Astrocyte (in vitro differentiated cells and primary cell): ENCODE measurements at places on chromosomes 5 and 9. TPM values are rescaled to one million over a fixed set of nuclear protein-coding genes. Genes with fewer than 3 reads are reported as not detected.
A peak's percentile ranks its signal among the peaks of the same experiment; 100 is the strongest.

DNA sequence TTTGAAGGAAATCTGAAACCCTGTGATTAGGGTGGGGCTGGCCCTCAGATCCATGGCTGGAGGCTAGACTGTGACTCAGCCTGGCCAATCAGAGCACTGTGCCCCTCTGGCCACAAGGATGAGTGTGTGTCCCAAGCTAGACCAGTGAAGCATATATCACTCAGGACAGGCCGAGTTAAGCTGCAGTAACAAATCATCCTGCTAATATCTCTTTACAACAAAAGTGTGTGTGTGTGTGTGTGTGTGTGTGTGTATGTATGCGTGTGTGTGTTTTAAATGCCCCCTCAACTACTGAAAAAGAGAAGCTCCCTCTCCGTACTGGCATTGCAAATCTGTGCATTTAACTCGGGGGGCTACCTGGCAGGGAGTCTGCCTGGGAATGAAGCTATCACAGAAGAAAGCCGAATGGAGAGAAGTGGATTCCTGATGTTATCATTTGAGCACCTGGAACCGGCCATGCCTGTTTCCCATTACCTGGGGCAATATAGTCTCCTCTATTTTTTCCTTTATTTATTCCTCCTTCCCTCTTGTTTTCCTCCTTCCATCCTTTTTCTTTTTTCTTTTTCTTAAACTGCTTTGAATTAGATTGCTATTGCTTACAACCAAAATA lies 25.6 kb downstream of the STC2 start:
- peak; percentile 82 for DNase-seq

GRCh38 chr9:125143377-125144090 lies at the start of gene SCAI:
Gene SCAI (minus strand): TSS chr9:125143528. CDS start chr9:125143437, 91 bp downstream.
- peak; percentile 94 for DNase-seq

GRCh38 chr9:116262448-116262847 lies 108.9 kb downstream of the PAPPA start:
- no peak for DNase-seq

GRCh38 chr9:99057665-99058625 lies 47.0 kb upstream of the TGFBR1 start:
- peak; percentile 89 for DNase-seq

The SEMA4D gene
- 4.8 and 6.2 TPM in 2 replicates for total RNA-seq

The NFIB gene
- 8.8 and 9.4 TPM in 2 replicates for total RNA-seq

- DNase-seq = no peak
Observed at GRCh38 chr5:14959399-14960119, 88.0 kb upstream of the ANKH start.

The PCDHB9 gene
- 3.6 and 5.3 TPM in 2 replicates for total RNA-seq

DNA sequence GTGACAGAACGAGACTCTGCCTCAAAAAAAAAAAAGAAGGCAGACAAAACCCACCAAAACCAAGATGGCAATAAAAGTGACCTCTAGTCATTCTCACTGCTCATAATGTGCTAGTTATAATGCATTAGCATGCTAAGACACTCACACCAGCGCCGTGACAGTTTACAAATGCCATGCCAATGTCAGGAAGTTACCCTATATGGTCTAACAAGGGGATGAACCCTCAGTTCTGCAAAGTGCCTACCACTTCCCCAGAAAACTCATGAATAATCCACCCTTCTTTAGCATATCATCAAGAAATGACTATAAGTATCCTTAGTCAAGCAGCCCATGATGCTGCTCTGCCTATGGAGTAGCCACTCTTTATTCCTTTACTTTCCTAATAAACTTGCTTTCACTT lies 4.7 kb upstream of the BICD2 start:
- no peak for DNase-seq

- DNase-seq = no peak
Observed at GRCh38 chr5:9239626-9240025, 306.2 kb downstream of the SEMA5A start.

The CAMK4 gene
- total RNA-seq = 3.5 and 3.8 TPM in 2 replicates

- DNase-seq = peak; percentile 35
Observed at GRCh38 chr9:124218438-124218982, 39.2 kb upstream of the NEK6 start.

DNA sequence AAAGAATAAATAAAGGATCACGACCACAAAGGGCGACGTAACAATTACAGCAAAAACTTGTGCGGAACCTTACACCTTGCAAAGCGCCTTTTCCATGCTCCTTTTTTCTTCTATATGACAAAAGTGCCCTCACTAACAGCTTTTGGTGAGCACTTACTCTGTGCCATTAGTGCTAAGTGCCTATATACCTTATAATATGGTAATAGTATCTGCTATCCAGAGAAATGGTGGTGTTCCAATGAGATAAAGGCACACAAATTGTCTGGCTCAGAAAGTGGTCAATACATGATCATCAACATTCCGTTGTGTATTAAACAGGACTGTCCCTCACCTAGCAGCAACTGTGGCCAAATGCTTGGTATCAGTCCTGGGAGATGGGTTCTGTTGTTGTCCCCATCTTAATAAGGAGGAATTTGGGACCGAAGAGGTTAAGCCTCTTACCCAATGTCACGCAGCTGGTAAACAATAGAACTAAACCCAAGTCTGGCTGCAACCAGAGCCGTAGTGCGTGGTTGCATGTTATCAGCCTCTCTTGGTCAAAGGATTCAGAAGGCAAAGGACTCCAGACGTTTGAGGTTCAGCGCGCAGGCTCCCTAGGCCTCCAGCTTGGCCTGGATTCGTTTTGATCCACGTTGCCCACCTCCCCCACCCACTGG lies 564 bp upstream of the TOR2A start:
- DNase-seq = no peak

The SHOC1 gene
- not detected in 2 replicates for total RNA-seq

DNA sequence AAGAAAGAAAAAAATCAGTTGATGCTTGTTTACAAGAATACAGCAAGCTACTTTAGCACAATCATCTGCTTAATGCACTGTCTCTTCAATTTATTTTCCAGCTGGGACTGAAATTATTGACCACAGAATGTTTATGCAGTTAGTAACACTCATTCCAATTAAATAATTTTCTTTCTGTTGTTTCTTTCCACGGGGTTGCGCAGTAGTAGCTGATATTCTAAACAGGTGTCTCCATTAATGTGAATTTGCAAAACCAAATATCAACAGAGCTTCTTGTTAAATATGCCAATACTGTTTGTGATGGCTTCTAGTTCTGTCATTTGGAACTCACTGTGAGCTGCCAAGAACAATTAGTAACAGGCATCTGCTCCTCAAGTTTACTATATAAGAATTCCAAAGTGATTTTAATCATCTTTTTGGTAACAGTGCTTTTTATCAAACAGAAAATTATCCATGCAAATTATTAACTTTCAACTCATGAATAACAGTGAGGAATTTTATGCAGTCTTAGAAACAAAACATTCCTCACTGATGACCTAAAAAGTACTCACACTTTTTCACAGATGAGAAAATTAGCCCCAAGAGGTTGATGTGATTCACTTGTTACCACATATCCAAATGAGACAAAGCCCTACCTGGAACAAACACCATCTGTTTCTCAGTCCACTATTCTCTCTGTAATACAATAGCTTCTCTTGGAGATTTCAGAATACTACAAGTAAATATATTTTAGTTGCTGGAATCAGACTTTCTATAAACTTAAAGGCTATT lies 567.6 kb upstream of the RGMB start:
- DNase-seq = peak; percentile 72

The ANKRD31 gene
- total RNA-seq = 0.07 and 0.14 TPM in 2 replicates

DNA sequence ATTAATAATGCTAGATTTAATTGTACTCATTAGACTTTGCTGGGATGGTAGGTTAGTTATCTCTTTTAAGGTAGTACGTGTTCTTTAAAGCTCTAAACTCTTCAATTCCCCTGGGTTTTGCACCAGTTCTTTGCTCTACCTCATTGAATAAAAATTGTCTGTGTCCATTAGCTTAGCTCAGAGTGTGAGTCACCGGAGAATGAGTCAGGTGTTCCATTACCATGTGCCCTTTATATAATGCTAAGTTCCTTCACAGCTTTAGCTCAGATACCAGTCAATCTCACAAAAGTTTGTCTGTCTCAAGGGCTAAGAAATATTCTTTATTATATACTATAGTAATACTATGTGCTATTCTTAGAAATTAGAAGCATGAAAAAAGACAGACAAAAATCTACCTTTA lies 339.4 kb downstream of the PRELID2 start:
- peak; percentile 91 for DNase-seq

- DNase-seq = no peak
Observed at GRCh38 chr9:126061575-126061974, 265.1 kb upstream of the MVB12B start.

DNA sequence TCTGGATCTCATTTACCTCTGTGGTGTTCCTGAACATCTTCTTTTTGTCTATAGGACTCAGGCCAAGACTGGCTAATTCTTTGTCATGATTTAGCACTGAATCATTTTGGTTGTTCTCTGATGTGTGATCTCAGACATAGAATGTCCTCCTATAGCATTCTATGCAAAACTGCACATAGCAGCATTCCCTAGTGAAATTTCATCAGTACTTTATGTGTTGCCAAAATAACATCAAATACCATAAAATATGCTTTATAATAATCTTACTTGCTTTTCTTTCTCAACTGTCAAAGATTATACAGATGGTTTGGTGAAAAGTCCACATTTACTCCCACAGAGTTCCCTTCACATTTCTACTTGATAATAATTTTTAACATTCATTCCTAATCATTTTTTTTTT lies 115.7 kb upstream of the MPDZ start:
- DNase-seq = peak; percentile 9

GRCh38 chr9:138020120-138020794 lies 142.7 kb downstream of the CACNA1B start:
- no peak for DNase-seq

The SCGB3A2 gene
- total RNA-seq = 0.59 and 0.82 TPM in 2 replicates

DNA sequence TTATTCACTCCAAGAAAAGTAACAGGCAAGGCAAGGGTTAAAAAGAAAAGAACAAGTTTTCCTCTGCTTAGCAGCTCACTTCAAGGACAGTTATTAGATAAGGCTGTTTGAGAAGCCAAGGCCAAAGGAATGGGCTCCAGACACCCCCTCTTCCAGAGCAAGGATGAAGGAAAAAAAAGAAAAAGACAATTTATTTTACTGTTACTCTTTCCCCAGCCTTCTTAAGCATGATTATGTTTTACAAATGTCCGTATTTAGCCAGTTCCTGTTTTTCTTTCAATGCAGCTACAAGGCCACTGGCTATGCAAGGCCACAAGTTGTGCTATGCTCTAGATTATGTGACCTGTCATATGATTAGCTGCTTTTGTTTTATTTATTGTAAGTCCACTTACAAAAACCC lies 106.5 kb upstream of the SIMC1 start:
- DNase-seq = no peak

GRCh38 chr5:147712019-147712418 lies 70.5 kb downstream of the JAKMIP2 start:
- DNase-seq = no peak

GRCh38 chr9:84613431-84613830 lies 56.1 kb upstream of the NTRK2 start:
- DNase-seq = no peak

The CDX1 gene
- total RNA-seq = 0.50 TPM in 1 of 2 replicates, not detected in the other
